ENCODE measurements at places on chromosomes 1 and 21.

DNA sequence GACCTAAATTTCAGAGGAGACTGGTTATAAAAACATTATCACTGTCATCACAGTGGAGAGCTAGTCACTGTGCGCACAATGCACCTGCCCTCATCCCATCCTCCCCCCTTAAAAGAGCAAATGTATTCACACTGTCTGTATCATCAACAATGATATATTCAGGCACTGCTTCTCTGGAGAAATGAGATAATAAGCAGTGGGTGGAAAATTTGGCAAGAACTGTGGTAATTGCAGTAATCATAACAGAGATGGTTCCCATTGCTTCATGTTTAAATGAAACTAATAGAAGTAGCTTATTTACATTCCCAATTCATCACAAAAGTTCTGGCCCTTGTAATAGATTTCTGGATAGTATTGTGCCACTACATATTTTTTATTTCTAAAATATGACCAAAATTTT is 867.4 kb upstream of the ADGRL2 start:
- no peak for DNase-seq

- DNase-seq: no peak
Measured at GRCh38 chr1:94738371-94738770, 81.8 kb upstream of the SLC44A3 start.

GRCh38 chr1:109091839-109092193 is 1.3 kb downstream of the TMEM167B start:
- peak; percentile 38 for DNase-seq

DNA sequence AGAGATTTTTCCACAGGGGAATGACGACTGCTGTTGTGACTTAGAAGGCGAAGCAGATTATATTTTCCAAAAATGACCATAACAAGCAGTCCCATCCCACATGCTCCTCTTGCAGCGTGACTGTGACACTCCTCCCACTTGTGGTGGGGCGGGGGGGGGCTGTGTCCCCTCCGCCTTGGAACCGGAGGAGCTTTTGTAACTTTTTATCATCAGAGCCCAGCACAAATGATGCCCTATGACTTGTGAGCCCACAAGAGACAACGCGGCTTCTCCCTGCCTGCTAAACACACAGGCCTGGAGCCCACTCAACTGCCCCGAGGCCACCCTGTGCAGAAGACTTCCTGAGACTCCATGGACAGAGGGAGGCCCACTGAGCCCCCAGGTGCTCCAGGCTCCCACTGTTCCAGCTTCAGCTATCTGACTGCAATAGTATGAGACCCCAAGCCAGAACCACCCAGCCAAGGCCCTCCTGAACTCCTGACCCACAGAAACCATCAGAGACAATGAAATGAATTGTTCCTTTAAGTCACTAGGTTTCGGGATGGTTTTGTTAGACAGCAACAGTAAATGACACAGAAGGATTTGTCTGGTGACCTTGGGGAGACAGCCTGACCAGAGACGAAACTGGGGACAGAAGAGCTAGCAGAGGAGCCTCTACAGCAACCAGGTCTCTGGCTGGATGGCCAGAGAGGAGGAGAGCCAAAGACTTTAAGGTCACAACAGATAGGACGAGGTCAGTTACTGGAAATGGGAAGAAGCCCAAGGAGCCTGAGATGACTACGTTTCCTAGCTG is 58.8 kb downstream of the CAPZB start:
- no peak for DNase-seq

- no peak for DNase-seq
Measured at GRCh38 chr1:214837376-214837775, 234.4 kb downstream of the CENPF start.

DNA sequence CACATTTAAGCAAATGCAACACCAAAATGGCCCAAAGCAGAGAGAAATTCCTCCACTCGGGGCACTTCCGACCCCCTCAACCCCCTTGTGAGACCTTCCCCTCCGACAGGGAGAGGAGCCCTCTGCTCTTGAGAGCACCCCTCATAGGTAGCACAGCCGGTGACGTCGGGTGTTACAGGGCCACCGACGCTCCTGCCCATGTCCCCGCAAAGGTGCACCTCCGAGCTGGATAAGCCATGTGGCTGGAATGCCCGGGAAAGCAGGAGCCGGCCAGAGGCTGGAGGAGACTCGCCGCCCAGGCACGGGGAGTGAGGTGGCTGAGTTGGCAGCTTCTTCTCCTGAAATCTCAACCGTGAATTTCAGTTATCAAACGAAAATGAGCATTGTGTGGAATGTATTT is 67.1 kb upstream of the ARHGEF16 start:
- DNase-seq: no peak

- DNase-seq: no peak
Measured at GRCh38 chr1:157682710-157683437, 17.7 kb downstream of the FCRL3 start.

GRCh38 chr1:33388805-33389771 is 41.8 kb downstream of the PHC2 start:
- DNase-seq: peak; percentile 91

GRCh38 chr1:211323156-211324063 is 3.2 kb upstream of the TRAF5 start:
- DNase-seq: peak; percentile 59

GRCh38 chr1:169289016-169289415 is 78.6 kb downstream of the NME7 start:
- no peak for DNase-seq

GRCh38 chr1:27161594-27161993 is 6.7 kb upstream of the SLC9A1 start:
- DNase-seq: no peak

DNA sequence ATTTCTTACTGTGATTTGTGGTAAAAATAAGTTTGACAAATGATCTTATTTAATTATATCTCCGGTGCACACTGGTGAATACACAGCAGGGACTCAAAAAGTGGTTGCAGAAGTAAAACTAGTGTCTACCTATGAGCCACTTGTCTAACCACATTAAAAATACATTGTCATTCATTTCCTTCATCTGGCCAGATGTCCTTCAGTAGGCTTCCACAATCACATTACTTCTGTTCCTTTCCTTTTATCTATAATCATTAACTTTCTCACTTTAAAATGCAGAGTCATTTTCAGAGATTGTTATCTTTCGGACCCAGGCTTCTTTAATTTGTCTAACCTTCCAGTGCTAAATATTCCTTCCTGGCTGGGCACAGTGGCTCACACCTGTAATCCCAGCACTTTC is 3.0 kb downstream of the RBBP5 start:
- no peak for DNase-seq

GRCh38 chr1:167670563-167670962 is 40.5 kb downstream of the RCSD1 start:
- no peak for DNase-seq

DNA sequence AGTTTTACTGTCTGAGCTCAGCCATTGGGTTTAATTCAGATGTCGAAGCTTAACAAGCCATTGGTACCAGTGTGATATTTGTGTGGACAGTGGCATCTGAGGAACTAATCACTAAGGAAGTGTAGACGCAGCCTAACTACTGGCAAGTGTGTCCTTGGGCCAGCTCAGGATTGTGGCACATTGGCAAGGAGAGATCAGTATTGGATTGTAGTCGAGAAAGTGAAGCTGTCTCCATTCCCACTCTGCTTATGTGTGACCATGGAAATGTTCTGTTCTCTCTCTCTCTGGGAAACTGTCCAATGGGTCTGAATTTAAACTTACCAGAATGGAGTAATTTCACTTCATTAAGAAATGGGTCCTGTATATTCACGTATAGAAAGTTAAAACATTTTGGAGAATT is 112.2 kb downstream of the ITSN1 start:
- DNase-seq: no peak

- no peak for DNase-seq
Measured at GRCh38 chr21:45803618-45804340, 160.3 kb downstream of the PCBP3 start.

DNA sequence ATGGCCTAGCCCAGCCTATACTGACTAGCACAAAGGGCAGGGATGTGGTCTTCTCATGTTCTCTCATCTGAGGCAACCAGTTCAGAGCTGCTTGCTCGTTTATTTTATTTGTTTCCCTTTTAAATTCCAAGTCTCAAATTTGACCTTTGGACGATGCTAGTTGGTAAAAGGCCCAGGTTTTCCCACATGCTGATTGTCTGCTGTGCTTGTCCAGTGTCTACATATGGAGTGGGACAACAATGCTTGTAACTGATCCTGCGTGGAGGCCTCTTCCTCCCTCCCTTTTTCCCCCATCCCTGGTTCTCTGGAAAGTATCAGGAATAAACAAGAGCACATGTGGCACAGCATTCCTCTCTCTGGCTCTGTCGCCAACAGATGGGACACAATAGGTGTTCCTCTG is 34.0 kb upstream of the BEND5 start:
- no peak for DNase-seq

DNA sequence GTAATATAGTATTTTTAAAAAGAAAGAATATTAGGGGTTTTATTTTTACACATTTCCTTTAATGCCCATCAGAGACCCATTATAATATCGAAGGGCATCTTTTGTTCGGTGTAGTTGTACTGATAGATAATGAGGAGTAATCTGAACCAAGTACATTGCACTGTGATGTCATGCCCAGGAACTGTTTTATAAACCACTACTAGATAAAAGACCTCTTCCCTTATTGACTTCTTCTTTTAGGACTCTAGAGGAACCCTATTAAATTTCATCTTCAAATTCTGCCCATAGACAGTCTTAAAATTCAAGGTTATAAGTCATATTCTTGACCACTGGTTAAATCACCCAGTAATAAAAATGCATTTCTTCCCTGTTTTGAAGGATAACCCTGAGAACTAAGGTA is 206.5 kb downstream of the NRIP1 start:
- DNase-seq: no peak

- peak; percentile 21 for DNase-seq
Measured at GRCh38 chr1:28507247-28507645, 1.4 kb downstream of the RCC1 start.

DNA sequence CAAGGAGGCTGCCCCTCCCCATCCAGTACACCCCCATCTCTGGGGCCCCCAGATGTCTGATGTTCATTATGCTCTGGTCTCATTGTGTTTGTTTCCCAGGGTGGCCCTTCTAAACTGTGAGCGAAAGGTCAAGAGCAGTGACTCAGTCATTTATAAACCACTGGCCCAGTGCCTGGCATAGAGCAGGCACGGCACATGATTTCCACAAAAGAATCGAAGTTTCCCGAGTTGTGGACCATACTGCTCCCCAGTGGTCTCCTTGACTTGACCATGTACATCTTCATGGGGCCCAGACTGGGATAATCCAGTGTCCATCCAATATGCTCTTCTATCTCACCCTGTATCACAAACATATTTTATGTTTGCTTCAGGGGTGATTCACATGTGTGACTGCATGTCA is 153.3 kb downstream of the NR5A2 start:
- peak; percentile 70 for DNase-seq

- peak; percentile 68 for DNase-seq
Measured at GRCh38 chr1:235919833-235920441, 53.2 kb upstream of the LYST start.

DNA sequence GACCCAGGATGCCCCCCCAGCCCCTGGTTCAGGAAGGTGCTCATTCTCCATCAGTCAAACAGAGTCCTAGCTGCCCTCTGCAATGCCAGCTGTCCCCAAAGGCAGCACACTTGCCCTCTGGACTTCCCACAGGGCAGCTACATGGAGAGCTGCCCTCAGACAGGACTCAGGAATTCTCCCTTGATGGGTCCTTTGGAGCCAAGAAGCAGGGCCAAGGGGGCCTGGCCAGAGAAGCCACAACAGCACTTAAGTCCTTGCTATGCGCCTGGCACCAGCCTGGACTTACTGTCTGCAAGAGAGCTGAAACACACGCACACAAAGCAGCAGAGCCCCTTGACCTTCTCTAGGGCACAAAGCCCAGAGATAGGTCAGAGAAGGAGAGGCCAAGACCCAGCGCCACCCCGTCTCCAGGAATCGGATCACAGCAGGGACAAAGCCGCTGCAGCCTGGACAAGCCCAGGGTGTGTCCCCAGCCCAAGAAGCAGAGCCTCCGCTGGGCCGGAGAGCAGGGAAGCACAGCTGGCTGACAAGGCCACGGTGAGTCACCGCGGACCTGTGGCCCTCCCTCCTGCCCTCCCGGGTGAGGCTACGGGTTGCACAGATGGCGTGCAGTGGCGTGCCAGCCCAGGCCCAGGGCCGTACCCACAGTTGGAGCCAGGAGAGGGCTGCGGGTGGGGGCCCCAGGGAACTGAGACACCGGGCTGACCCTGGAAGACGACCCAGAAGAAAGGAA is 1.7 kb downstream of the WNT9A start:
- DNase-seq: peak; percentile 86

DNA sequence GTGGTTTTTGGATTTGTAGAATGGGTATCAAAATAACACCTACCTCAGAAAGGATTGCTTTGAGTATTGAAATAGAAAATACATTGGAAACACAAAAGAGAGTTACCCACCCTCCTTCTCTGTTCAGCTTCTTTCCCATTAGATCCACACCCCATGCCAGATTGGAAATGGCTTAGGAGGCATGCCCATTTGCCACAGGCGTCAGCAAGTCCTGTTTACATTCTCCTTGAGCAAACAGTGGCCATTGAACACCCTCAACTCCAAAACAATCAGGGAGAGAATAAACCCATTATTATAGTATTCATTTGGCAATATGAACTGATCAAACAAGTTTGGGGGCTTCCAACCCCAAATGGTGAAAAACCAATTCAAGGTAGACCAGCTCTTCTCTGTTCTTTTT is 2.4 kb downstream of the ELAPOR1 start:
- no peak for DNase-seq

- no peak for DNase-seq
Measured at GRCh38 chr1:81170721-81171120, 630.0 kb upstream of the ADGRL2 start.

- no peak for DNase-seq
Measured at GRCh38 chr1:230306169-230306568, 120.0 kb downstream of the PGBD5 start.

DNA sequence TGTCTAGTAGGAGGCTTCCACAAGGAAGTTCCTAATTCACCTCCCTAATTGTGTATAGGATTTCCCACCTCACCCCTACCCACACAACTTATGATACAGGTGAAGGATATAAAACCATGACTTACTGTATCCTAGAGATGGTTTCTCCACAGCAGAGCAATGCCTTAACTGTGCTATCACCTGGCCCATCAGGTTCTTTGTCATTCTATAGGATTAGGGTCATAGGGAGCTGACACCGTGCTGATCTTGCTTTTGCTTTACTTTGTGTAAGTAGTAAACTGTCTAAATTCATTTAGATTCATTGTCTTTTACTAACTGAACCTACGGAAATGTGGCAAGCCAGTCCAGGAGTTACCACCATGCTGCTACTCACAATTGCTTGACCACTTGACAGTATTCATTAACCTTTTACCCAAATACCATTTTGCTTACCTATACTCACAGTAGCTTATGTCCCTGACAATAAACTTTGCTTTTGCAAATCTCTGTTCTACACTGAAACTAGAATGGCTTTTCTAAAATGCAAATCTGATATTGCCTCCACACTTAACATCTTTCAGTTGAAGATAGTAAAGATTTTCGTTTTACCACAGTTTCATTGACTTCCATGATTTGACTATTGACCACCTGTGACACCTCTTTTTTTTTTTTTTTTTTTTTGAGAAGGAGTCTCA is 147.6 kb downstream of the IFI44 start:
- DNase-seq: no peak

- no peak for DNase-seq
Measured at GRCh38 chr1:198538579-198539364, 1.7 kb downstream of the ATP6V1G3 start.
